Activated CD4-positive, alpha-beta memory T cell treated with anti-CD3 and anti-CD28 coated beads, Interleukin-2, amount 10 ng/mL, durations not matched to agents 7 days and 5 days (primary cell): ENCODE measurements at places on chromosomes 6 and 20. TPM values are rescaled to one million over a fixed set of nuclear protein-coding genes. Genes with fewer than 3 reads are reported as not detected.

LAMA4 gene
- total RNA-seq = not detected

DNA sequence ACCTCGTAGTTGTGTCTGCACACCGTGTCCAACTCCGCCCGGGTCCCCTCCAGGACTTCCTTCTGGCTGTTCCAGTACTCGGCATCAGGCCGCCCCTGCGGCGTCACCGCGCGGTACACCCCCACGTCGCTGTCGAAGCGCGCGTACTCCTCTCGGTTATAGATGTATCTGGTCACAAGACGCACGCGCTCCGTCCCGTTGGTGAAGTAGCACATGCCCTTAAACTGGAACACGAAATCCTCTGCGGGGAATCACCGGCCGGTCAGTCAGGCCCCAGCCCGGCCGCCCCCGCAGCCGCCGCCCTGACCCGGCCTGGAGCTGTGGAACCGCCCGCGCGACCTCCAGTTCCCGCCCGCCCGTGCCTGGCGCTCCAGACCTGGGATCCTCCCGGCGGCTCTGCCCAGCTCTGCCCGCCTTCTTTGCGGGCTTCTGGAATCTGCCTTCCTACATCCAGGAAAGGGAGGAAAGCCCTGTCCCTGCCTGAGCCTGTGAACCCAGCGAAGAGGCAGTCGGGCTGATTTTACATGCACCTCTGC lies 1.6 kb downstream of the HLA-DQB1 start:
- peaks cover 59% of the 10 kb centered on the region for H3K36me3 ChIP-seq
- peaks cover 62% of the 10 kb centered on the region for H3K4me1 ChIP-seq
- DNase-seq = peak; percentile 41
- H3K4me3 ChIP-seq = peak overlapping the region; percentile 93
- peak overlapping the region; percentile 87 for H3K27ac ChIP-seq

DNA sequence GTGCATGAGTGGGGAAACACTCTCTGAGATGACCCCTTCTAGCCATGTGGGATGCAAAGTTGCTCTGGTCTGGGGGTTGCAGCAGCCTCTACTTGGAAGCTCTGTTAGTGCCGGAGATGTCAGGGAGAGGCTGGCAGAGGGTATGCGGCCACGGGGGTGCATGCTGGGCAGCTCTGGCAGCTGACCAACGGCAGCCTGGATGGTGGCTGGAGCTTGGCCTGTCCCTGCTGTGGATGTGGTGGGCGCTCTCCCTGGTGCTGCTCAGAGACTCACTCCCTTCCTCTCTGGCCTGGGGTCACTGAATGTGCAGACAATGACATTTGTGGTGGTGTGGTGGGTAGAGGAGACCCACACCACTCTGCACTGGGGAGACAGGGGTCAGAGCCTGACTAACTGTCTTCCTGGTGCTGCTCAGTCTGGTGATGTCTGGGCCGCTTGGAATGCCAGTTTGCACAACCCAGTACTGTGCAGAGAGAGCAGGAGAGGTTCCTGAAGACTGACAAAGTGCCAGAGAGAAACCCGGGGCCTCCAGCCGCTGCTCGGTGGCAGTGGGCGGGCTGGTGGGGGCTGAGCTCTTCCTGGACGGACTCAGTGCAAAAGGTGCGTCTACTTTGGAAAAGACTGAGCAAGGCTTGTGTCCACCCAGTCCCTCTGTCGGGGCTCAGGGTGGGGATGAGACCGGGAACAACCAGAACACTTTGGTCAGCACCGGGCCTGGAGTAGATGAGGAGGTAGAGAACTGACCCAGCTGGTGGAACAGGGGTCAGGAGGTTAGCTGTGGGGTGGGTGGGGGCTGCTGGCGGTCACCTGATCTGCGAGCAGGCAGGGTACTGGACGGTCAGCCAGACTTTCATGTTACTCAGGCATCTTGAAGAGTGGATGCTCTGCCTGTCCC lies 2.7 kb downstream of the MYT1 start:
- no peak overlapping the region for H3K27ac ChIP-seq
- H3K36me3 ChIP-seq = no peaks in the 10 kb centered on the region
- H3K4me3 ChIP-seq = no peak overlapping the region
- peaks cover 33% of the 10 kb centered on the region for H3K27me3 ChIP-seq
- no peaks in the 10 kb centered on the region for H3K4me1 ChIP-seq
- DNase-seq = no peak

DNA sequence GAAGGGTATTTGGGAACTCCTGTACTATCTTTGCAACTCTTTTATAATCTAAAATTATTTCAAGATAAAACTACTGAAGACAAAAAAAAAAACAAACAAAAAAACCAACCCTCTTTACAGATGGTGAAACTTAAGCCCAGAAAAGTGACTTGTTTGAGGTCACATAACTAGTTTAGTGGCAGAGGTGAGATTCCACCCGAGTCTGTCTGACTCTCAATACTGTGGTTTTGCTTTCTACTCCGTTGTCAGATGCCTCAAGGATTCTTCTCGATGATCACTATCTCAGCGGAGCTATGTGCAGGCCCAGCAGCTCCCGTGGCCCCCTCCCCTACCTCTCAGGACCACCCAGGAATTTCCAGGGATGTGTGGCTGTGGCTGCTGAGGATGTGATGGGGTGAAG lies 36.1 kb upstream of the KCNB1 start:
- no peak for DNase-seq
- no peak overlapping the region for H3K27ac ChIP-seq
- no peaks in the 10 kb centered on the region for H3K4me1 ChIP-seq
- H3K27me3 ChIP-seq = peaks cover 30% of the 10 kb centered on the region
- H3K36me3 ChIP-seq = peaks cover 2% of the 10 kb centered on the region

- H3K27ac ChIP-seq = no peak overlapping the region
- no peaks in the 10 kb centered on the region for H3K4me1 ChIP-seq
Measured at GRCh38 chr6:49155316-49155715, 307.7 kb downstream of the MMUT start.

DNA sequence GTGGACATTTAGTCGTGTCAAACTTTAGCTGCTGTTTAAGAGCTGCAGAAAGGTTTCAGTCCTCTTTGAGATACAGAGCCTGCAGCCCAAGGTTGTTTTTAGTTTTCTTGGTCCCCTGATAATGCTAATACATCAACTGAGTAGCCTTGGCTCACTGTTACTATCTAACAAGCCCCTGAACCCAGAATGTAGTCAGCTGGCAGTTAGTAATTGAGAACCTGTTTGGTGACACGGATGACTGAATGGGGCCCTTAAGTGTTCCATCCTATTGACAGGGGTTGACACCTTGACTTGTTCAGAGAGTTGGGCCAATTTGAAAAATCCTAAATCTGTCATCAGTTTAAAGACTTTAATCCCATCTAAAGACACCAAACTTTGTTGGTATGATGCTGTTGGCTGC lies 2.8 kb downstream of the RTN4IP1 start:
- H3K27ac ChIP-seq = no peak overlapping the region
- H3K4me3 ChIP-seq = no peak overlapping the region
- H3K4me1 ChIP-seq = peaks cover 35% of the 10 kb centered on the region
- DNase-seq = no peak

DNA sequence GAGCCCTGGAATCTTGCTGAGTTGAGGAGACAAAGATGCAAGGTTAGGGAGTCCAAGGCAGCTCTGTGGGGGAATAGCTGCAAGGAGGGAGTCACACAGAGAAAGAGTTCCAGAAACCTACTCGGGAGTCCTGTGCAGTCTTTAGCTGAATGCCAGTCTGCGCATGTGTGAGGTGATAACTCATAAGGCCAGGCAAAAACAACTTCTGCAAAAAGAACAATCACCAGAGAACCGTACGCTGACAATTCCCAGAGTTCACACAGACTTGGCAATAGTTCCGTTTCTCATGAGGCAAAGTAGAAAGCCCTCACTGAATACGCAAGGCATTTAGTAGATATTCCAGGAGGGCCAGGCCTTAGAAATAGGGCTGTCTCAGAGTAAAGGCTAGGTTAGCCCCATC lies 135.2 kb upstream of the TAB2 start:
- H3K36me3 ChIP-seq = peaks cover 60% of the 10 kb centered on the region
- H3K27me3 ChIP-seq = no peaks in the 10 kb centered on the region
- no peak overlapping the region for H3K27ac ChIP-seq
- peaks cover 8% of the 10 kb centered on the region for H3K4me1 ChIP-seq
- DNase-seq = no peak
- H3K4me3 ChIP-seq = no peak overlapping the region

GRCh38 chr6:21208081-21208795 lies 385.3 kb upstream of the SOX4 start:
- H3K27me3 ChIP-seq = no peaks in the 10 kb centered on the region
- H3K27ac ChIP-seq = no peak overlapping the region
- DNase-seq = no peak
- H3K4me1 ChIP-seq = no peaks in the 10 kb centered on the region

GRCh38 chr6:133577851-133578250 lies 311.1 kb upstream of the TCF21 start:
- H3K27ac ChIP-seq = no peak overlapping the region
- H3K4me1 ChIP-seq = no peaks in the 10 kb centered on the region
- DNase-seq = no peak
- no peaks in the 10 kb centered on the region for H3K36me3 ChIP-seq
- peaks cover 1% of the 10 kb centered on the region for H3K27me3 ChIP-seq
- no peak overlapping the region for H3K4me3 ChIP-seq

- H3K4me3 ChIP-seq = no peak overlapping the region
- no peaks in the 10 kb centered on the region for H3K36me3 ChIP-seq
- DNase-seq = no peak
- H3K27ac ChIP-seq = no peak overlapping the region
Measured at GRCh38 chr6:12585497-12585958, 131.0 kb upstream of the PHACTR1 start.

PTGIS gene
- 1.6 TPM for total RNA-seq

DNA sequence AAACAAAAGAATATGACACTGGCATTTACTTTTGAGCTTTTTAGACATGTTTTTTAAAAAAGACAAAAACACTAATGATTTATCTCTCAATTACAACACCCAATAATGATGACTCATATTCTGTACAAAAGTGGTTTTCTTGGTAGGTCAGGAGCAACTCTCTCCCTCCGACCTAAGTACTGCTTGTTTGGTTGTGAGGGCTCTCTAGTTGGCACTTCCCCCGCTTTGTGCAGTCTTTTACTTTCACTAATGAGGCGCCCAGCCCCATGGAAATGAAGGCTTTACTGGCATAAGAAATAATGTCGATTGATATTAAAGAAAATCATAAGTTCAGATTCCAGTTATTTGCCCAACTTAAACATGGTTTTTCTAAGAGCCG lies 1.3 kb downstream of the KPNA5 start:
- peaks cover 24% of the 10 kb centered on the region for H3K4me1 ChIP-seq
- peaks cover 20% of the 10 kb centered on the region for H3K36me3 ChIP-seq
- no peaks in the 10 kb centered on the region for H3K27me3 ChIP-seq
- DNase-seq = peak; percentile 45
- H3K27ac ChIP-seq = peak overlapping the region; percentile 77
- H3K4me3 ChIP-seq = peak overlapping the region; percentile 97

DNA sequence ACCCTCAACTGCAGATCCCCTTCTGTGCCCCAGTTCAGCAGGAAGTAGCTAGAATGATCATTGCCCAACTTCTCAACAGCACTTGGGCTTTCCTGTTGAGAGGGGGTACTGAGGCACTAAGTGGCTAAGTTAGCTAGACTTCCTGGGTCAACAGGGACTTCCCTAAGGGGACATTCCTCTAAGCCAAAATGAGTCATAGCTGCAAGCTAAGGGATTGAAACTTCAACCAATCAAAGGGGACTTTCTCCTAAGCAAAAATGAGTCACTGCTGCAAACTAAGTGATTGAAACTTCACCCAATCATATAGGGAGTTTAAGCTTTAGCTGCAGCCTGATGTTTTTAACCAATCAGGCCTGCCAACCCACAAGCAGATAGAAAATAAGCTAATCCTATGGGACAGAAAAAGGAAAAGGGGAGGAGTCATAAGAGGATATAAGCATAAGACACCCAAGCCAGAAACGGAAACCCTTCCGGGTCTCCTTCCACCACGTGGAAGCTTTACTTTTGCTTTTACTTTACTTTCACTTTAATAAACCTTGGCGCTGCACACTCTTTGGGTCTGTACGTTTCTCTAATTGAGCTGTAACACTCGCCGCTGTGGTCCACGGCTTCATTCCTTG lies 659.0 kb upstream of the HS3ST5 start:
- no peaks in the 10 kb centered on the region for H3K36me3 ChIP-seq
- no peak overlapping the region for H3K27ac ChIP-seq

NOX3 gene
- not detected for total RNA-seq

DNA sequence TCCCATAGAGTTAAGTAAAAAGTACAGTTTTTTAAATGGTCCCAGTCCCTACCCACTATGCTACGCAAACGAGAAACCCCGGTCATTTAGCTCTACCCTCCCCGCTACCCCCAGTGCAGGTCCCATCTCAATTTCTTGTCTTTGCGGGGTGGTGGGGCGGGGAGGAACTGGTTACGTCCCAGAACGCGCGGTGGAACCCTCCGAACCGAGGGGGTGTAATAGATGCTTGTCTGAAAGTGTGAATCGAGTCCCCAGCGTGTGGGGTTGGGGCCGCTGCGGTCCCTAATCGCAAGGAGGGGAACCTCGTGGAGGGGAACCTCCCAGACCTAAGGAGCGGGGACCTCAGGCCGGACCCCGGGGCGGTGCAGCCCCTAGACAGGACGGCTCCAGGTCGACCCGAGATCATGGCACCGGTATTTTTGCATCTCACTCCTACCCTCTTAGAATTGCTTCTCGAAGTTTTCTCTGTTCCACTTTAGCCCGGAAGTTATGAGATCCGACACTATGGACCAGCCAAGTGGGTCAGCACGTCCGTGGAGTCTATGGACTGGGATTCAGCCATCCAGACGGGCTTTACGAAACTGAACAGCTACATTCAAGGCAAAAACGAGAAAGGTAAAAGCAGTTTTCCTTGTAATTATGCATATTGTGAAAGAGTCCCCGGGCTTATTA lies 779 bp downstream of the HEBP2 start:
- peak overlapping the region; percentile 73 for H3K27ac ChIP-seq
- H3K4me3 ChIP-seq = peak overlapping the region; percentile 83
- peaks cover 46% of the 10 kb centered on the region for H3K36me3 ChIP-seq
- no peaks in the 10 kb centered on the region for H3K27me3 ChIP-seq
- DNase-seq = peak; percentile 45

- H3K36me3 ChIP-seq = peaks cover 42% of the 10 kb centered on the region
- peaks cover 14% of the 10 kb centered on the region for H3K4me1 ChIP-seq
- H3K27me3 ChIP-seq = peaks cover 10% of the 10 kb centered on the region
- no peak overlapping the region for H3K4me3 ChIP-seq
Measured at GRCh38 chr6:90197854-90198496, 98.7 kb downstream of the BACH2 start.

DNA sequence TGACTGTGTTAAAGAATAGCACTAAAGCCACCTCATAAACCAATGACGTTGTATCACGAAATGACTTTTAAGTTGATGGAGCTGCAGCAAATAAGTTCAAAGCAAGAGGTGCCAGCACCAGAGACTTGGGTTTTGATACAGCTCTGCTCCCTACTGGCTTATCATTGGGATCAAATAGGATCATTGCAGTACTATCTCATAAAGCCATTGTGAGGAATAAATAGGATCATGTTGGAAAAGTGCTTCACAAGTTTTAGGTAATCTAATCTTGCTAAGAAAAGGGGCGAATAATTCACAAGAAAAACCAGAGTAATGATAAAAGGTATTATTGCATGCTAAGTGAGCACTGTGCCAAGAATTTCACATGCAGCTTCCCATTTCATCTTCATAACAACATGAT lies 10.4 kb upstream of the CEP85L start:
- H3K4me1 ChIP-seq = peaks cover 41% of the 10 kb centered on the region
- peaks cover 25% of the 10 kb centered on the region for H3K36me3 ChIP-seq
- H3K27me3 ChIP-seq = no peaks in the 10 kb centered on the region
- no peak overlapping the region for H3K4me3 ChIP-seq
- no peak for DNase-seq
